NCI-H774 (cell line): ENCODE measurements at places on chromosomes 7 and 10.

DNA sequence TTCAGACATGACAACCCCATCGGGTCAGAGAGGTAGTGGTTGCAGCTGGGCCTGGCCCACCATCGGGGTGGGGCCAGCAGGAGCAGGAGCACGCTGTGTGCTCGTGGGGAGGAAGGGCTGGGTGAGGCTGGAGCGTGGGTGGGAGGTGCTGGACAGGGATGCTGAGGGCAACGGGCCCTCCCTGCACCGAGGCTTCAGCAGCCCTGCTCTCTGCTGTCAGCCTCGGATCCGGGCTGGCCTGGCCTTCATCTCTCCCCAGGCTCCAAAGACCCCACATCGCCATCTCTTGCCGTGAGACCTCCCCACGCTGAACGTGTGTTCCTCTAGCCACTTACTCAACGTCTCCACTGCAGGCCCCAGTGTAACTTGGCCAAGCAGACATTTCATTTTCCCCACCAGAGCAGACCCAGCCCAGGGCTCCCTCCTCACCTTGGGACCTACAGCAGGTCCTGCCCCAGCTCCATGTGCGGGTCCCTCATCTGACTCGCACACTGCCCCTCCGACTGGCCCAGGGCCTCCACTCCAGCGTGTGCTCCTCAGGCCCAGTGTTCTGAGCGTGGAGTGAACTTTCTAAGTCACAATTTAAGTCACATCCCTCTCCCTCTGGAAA is 462.4 kb downstream of the DNAJB6 start:
- DNase-seq: no peak

GRCh38 chr10:132458586-132459300 is 61.7 kb downstream of the PWWP2B start:
- no peak for DNase-seq

DNA sequence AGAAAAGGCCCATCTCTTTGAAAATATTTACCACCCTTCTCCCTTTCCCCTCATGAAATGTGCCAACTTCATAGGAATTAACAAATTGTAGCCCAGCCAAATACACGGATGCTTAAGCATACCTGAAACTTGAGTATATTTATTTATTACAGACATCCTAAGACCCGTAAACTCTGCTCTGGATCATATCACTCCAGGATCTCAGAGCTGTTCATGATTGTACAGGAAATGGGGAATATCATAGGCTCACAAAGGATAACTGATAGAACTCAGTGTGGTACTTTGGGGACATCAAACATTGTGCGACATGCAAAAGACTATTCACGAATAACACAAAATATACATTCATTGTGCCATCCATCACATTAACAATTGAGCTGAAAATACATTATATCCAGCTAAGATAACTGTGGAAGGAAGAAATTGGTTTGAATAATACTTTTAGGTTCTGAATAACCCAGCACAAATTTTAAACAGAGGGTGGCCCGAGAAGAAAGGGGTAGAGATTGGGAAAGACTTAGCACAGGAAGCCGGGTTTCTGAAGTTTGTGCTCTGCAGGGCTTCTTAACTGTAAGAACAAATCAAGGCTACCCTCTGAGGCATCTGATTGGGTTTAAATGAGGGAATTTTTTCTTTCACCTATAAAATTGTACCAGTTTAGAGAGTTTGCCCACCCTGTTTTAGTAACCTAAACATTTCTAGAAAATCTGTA is 2.5 kb downstream of the HOXA1 start:
- no peak for DNase-seq

GRCh38 chr10:44581996-44582395 is 197.1 kb upstream of the CXCL12 start:
- DNase-seq: no peak

DNA sequence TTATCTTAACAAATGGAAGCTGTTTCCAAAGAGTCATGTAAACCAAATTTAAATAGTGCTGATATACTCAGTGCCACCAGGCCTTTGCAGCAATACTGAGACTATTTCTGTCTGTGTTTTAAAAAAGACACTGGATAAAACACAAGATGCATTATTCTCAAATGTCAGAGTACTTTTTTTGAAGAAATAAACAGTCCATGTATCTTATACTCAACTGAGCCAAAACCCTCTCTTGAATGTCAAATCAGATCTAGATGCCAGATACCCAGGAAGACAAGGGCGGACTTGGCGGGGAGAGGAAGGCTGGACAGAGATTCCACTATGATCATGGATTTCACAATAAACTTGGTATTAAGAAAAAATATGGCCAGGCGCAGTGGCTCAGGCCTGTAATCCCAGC is 127.6 kb downstream of the COBL start:
- no peak for DNase-seq

DNA sequence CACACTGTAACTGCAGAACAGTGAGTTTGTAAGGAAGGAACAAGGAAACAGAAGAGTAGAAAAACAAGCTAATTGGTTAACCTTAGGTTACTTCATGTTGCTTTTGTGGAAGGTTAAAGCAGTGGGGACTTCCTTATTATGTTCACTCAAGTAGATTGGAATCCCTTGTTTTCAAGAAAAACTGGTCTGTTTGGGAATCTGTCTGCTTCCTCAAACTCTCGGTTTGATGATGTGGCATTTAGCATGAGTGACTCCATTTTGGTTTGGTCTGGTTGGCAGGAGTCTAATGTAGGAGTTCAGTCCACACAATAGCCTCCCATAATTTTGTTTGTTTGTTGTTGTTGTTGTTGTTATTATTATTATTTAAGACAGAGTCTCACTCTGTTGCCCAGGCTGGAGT is 3.8 kb upstream of the TRIM56 start:
- no peak for DNase-seq

DNA sequence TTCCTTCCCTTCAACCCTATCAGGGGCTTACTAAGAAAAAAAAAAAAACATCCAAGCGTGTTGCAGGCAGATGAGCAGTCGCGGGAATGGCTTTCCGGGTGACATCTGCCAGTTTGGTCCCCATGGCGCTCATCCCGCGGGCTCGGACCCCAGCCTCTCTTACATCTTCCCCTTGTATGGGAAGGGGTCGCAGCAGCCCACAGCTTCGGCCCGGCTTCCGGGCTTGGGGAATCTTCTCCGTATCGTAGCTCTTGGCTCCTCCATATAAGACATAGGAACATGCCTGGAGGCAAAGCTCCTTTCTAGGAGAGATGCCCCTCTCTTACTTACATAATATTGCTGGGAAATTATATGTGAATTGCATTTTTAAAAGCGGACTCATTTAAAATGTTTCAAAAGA is 99.5 kb downstream of the CUX1 start:
- DNase-seq: no peak

DNA sequence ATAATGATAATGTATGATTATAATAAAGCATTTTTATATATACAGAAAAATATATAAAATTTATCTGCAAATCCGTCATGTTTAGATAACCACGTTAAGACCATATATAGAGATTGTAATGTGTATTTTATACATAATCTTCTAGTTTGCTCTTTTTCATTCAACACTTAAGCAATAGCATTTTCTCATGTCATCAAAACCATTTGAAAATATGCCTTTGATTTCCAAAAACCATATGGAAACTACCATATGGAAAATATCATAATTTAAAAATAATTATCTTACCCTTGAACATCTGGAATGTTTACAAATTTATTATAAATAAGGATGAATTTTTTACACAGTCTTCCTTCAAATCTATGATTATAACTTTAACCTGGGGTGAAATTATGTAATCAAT is 250.4 kb upstream of the NPSR1 start:
- no peak for DNase-seq

- peak; percentile 81 for DNase-seq
Observed at GRCh38 chr7:135774284-135774683, 25.7 kb upstream of the FAM180A start.

GRCh38 chr10:110496553-110497437 is 912 bp upstream of the DUSP5 start:
- DNase-seq: no peak

DNA sequence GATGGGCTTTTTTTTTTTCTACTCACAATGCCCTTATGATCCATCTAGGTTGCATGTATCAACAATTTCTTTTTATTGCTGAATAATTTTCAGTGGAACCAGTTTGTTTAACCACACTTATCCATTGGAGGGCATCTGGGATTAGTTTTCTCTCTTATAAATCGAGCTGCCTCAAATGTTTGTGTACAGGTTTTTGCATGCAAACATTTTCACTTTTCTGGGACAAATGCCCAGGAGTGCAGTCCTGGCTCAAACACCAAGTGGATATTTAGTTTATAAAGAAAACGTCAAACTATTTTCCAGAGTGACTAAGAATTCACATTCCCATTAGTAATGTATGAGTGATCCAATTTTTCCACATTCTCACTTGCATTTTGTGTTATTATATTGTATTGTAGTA is 313.4 kb downstream of the CXCL12 start:
- no peak for DNase-seq

DNA sequence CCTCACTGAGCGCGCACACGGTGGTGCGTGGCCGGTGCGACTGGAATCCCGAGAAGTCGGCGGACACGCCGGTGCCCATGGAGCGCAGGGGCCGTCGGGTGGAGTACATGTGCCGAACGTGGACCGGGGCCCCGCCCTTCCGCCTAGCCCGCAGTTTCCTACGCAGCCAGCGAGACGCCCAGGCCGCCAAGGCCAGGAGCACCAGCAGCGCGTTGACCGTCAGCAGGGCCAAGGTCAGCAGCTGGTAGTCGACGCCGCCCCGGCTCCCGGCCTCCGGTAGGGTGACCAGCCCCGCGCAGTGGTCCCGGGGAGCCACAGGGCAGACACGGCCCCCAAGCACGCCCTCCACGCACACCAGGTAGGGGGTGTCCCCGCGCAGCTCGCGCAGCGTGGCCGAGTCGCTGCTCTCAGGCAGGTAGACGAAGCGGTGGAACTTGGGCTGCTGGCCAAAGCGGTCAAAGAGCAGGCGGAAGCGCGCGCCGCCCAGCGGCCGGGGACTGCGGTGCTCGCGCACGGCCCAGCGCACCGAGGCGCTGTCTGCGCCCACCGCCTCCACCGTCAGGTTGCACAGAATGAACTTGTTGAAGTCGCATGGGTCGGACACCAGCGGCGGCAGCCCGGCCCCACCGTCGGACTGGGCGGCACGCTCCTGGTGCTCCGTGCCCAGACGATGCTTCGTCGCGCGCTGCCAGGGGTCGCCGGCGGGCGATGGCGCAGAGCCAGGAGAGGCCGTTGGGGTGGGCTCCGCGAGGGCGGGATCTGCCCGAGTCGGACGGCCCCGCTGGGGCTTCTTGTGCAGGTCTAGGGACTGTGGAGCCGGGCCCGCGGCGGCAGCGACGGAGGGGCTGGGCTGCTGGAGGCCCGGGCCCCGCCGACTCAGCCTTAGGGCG is 2.2 kb downstream of the TRIL start:
- peak; percentile 83 for DNase-seq

- DNase-seq: no peak
Observed at GRCh38 chr10:59907918-59908807, 1.8 kb upstream of the CCDC6 start.

- DNase-seq: peak; percentile 76
Observed at GRCh38 chr10:3192856-3193635, 20.5 kb upstream of the PITRM1 start.

GRCh38 chr10:69119896-69120295 is 4.1 kb upstream of the VPS26A start:
- no peak for DNase-seq

- DNase-seq: no peak
Observed at GRCh38 chr10:70779088-70779487, 6.1 kb downstream of the TBATA start.

DNA sequence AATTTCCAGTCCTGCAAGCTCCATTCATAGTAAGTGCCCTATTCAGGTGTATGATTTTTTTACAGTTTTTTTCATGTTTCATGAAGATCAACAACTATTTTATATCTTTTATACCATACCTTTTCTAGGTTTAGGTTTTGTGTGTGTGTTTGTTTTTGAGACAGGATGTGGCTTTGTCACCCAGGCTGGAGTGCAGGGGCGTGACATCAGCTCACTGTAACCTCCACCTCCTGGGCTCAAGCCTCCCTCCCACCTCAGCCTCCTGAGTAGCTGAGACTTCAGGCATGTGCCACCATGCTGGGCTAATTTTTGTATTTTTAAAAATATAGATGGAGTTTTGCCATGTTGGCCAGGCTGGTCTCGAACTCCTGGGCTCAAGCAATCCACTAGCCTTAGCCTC is 35.0 kb downstream of the ARMH3 start:
- DNase-seq: no peak

GRCh38 chr10:28478646-28479045 is 54.3 kb upstream of the WAC start:
- no peak for DNase-seq

GRCh38 chr7:111903797-111904196 is 302.4 kb downstream of the DOCK4 start:
- DNase-seq: no peak

- DNase-seq: no peak
Observed at GRCh38 chr10:97761331-97761865, 10.4 kb downstream of the SFRP5 start.

DNA sequence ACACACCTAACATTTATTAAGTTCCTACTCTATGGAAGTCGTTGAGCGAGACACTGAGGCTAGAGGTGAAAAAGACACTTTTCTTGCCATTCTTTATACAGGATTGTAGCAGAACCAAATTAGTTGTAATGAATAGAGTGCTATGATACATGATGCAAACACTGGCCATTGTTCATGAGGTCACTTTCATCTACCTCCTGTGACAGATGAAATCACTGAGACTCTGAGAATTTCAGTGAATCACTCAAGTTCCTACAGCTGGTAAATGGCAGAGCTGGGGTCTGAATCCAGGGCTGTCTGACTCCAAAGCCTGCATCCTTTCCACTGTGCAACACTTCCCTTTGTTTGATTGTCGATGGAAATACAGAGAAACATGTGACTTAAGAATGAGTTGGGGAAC is 657.6 kb downstream of the LRMDA start:
- no peak for DNase-seq
